Small intestine (tissue), 16 donors: ENCODE measurements at places on chromosomes 5 and 9. TPM values are rescaled to one million over a fixed set of nuclear protein-coding genes. Genes with fewer than 3 reads are reported as not detected.

- DNase-seq = peak; percentile 39
These were observed 2.1 kb upstream of the HMGCS1 start for GRCh38 chr5:43315263-43315662.

Gene OR13C9
- not detected for polyA plus RNA-seq

Gene CAMK4
- polyA plus RNA-seq = 0.89 TPM

DNA sequence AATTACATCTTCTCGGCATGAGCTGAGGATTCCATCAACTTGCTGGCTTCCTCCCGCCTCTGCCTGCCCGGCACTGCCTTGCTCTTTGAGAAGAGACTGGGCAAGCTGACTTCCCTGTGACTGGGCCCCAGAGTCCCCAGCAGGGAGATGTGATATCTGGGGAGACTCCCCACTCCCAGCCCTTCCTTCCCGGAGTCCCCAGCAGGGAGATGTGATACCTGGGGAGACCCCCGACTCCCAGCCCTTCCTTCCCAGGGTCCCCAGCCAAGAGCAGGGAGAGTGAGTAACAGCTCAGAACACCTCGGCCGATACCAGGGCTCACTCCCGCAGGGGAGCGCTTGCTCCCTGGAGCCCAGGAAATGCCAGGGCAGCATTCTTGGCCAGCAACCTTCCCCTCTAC, 90.1 kb upstream of the NEURL1B start:
- DNase-seq = no peak

Gene PRR16
- 2.4 TPM for polyA plus RNA-seq

DNA sequence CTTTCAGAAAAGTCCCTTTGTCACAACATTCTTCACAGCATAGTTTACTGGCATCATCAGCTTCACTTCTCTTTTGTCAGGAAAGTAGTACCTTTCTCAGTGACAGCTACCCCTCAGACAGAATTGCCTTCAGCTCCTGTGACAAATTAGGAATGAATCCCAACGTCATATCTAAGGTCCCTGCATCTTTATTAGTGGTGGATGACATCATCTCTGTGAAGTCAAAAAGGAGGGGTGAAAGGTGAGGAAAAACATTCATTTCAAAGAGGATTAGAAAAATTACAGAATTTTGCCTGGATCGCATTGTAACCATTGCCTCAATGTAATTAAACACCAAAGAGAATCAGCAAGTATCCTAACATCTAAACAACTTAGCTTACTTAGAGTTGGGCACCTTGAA, 7.9 kb upstream of the INSL6 start:
- DNase-seq = no peak
